NCI-H524 (cell line): ENCODE measurements at places on chromosomes 6 and 20.

GRCh38 chr6:131924881-131925474 is 26.2 kb downstream of the CCN2 start:
- peak; percentile 52 for DNase-seq

DNA sequence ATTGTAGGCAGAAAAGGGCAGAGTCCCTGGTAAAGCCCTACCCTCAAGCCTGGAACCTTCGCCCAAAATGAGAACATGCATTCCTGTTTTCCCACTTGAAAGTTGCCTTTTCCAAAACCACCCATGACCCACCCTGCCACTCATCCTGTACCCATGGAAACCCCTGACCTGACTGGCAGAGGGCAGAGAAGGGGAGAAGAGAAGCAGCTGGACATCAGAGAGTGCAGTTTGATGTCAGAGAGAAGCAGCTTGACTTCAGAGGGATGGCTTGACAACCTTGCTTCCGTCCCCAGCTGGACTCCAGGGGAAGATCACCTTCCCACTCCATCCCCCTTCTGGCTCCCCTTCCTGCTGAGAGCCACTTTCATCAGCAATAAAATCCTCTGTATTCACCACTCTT is 123.6 kb upstream of the SHLD1 start:
- no peak for DNase-seq

- no peak for DNase-seq
Measured at GRCh38 chr6:103516336-103516735, 1343.4 kb downstream of the HACE1 start.

- no peak for DNase-seq
Measured at GRCh38 chr6:127481628-127482027, 22.4 kb upstream of the KIAA0408 start.

GRCh38 chr6:74609871-74610270 is 596.0 kb downstream of the COL12A1 start:
- no peak for DNase-seq

- no peak for DNase-seq
Measured at GRCh38 chr6:152127432-152128165, 320.1 kb downstream of the ESR1 start.

GRCh38 chr6:20946022-20946421 is 411.8 kb downstream of the CDKAL1 start:
- DNase-seq: peak; percentile 2

DNA sequence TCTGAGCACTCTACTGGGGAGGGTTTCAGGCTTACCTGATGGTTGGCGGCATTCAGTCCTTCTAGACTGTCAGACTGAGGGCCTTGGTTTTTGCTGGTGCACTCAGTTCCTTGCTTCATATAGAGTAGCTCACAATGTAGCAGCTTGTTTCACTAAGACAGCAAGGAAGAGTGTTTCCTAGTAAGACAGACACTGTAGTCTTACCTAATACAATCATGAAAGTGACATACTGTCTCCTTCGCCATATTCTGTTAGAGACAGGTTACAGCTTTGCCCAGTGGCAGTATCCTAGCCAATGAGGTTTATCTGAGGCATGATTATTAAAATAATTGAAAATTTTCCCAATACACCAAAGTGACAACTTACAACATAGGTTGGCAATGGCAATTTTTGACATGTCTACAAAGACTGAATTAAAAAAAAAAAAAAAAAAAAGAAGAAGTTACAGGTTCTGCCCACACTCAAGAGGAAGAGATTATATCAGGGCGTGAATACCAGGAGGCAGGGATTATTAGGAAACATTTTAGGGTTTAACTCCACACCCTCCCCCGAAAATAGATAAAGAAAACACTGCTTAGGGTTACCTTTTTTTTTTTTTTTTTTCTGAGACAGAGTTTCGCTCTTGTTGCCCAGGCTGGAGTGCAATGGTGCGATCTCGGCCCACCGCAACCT is 66.8 kb downstream of the SCAND1 start:
- DNase-seq: no peak

DNA sequence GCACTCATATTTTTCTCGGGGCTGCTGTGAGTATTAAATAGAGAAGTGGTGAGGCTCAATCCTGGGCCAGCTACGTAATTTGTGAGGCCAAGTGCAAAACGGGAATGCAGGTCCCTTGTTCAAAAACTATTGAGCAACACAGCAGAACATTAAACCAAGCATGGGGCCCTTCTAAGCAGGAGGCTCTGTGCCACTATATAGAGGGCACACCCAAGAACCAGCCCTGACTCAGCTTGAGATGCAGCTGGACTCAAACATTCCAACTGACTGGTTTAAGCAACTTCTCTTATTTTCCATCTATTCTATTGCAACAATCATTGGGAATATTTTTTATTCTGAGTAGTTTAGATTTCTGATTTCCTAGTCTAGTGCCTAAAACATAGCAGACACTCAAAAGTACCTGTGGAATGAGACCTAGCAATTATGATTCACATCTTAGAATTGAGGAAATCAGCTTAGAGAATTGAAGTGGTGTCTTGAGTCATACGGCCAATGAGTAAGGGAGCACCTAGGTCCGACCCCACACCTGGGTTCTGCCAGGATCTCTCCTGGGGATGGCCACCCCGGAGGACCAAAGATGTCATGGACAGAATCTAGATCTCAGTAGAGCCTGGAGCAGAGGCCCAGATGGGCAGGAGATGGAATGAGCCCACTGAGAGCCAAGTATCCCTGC is 1.3 kb downstream of the SIRPB2 start:
- no peak for DNase-seq
